T-helper 9 cell (primary cell): ENCODE measurements at places on chromosomes 3 and 15.

- DNase-seq = no peak
Measured at GRCh38 chr15:89399238-89400115, 64.9 kb upstream of the POLG start.

DNA sequence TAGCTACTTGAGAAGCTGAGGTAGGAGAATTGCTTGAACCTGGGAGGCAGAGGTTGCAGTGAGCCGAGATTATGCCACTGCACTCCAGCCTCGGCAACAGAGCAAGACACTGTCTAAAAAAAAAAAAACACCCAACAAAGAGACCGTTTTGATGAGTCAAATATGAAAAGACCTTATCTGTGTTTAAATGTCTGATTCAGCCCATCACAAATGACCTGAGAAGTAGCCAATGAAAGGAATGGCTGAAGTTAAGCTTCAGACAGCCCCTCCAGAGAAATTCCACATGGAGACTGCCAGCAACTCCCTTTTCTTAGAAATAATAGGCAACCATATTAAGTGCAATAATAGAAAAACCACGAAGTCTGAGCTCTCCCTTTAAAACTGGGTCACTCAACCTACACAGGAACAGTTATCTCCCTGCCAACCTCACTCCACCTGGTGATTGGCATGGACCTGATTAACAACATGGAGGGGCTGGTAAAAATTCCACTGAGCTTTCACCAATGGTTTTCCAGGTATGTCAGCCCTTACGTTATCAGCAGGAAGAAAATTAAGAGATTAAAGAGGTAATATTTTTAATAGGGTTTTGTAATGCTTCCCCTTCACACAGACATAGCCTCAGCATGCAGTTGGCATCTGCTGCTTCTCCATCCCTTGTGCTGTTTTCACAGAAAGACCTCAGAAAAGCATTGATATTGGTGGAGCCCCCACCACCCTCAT, 238.1 kb upstream of the STT3B start:
- no peak for DNase-seq

GRCh38 chr15:83739629-83740028, 85.7 kb downstream of the ADAMTSL3 start:
- DNase-seq = no peak

DNA sequence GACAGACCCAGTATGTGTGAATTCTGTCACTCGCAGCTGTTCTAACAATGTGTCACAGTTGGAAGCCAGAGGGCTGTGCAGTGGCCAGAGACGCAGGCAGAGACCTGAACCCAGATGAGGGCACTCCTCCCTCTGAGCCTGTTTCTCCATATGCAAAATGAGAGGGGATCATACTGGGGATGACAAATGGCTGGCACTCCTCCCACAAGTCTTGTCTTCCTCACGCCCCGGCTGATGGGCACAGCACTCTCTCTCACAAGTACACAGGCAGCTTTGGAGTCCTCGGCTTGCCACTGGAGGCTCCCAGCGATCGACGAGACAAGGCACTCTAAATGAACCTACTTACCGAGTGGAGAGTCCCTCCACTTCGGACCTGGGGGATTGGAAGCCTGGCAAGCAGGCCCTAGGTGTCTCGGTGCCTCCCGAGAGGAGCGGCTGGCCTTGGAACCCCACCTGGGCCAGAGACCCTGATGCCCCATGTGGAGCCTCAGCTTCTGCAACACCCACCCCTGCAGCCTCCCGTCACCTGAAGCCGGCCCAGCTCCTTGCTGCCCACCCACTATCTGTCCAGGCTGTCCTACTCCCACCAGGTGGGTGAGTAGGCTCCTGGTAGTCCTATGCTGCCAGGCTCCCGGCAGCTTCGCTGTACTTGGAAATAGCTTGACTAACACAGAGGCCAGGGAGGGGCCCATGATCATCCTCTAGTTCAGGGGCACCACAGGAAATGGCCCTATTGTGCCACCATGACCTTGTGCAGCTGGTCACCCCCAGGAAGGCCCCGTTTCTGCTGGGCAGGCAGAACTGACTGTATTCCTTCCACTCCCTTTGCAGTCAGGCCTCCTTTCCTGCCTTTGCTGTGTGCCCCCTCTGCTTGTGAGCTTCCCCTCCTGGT, 65.0 kb upstream of the IQSEC1 start:
- no peak for DNase-seq

DNA sequence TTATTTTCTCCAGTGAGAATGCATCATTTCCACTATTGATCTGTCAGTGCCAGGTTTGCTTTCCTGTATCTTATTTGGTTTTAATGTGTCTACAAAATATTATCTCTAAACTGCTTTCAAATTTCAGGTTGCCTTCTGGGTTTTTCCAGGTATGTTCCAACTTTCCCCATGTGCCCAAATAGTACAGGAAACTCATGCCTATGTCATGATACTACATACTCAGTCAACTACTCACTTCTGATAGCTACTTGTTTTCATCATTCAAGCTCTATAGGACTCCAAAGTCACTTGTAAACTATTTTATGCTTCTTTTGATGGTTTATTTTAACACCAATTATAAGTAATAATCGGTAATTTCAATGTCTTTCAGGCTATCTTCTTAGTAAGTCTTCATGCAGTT, 134.8 kb upstream of the TTC14 start:
- no peak for DNase-seq

- DNase-seq = no peak
Measured at GRCh38 chr3:13148561-13149329, 75.5 kb upstream of the IQSEC1 start.

DNA sequence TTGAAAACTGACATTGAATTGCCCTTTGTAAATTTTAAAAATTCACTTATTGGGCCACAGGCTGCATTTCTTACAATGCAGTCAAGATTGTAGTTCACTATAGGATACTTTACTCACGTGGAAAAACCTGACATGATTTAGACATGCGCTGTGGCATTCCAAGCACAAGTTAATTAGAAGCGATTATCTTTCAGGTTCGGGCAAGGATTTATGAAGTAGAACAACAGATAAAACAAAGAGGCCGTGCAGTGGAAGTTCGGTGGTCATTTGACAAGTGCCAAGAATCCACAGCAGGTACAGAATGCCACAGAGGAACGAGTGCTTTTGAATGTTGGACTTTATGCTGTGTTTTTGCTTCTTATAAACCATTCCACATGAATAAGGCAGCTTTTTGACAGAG, 37.8 kb downstream of the GPR171 start:
- DNase-seq = no peak

GRCh38 chr3:135706758-135707375, 258.7 kb upstream of the PPP2R3A start:
- DNase-seq = no peak
